Tibial nerve (tissue), 4 donors: ENCODE measurements at places on chromosomes 13 and 19. TPM values are rescaled to one million over a fixed set of nuclear protein-coding genes. Genes with fewer than 3 reads are reported as not detected.

Gene ZNF541
- under 0.01 TPM for total RNA-seq

- no peak for DNase-seq
Observed at GRCh38 chr19:23310729-23311211, 60.6 kb upstream of the ZNF724 start.

DNA sequence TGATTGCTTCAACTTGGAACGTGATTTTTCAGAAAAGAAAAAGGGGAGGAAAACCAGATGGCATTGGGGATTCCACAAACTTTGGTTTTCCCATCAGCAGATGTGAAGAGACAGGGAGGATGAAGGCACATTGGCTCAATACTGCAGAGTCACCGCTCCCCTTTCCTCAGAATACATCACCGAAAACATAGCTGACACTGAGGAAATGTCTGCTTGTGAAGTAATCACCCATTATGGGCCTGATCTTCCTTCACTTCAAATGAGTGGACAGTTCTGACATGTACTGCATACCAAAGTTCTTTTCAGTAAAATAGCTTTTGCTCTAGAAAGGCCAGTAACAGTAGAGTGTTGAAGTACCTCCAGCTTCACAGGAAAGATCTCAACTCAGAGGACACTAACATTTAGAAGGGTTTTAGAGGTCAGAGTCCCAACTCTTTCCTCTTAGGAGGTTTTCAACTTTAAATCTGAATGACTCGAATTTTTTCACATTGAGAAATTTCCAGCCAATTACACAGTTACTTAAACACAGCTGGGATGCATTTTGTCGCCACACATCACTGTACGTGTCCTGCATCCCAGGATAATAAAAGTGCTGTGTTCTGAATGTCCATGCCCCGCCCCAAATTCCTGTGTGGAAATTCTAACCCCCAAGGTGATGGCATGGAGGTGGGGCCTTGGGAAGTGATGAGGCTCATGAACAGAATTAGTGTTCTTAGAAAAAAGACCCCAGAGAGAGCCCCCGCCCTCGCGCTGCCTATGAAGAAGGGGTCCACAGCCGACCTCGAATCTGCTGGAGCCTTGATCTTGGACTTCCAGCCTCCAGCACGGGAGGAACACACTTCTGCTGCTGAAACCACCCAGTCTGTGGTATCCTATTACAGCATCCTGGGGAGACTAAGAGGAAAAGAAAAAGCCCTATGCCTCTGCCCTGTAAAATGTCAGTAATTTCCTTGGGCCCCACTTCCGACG is 77.7 kb downstream of the COL4A1 start:
- DNase-seq: no peak

GRCh38 chr19:10593820-10594637 is 6.9 kb upstream of the AP1M2 start:
- DNase-seq: peak; percentile 76

- no peak for DNase-seq
Observed at GRCh38 chr13:97459215-97459777, 25.3 kb downstream of the RAP2A start.

Gene PEX11G
- total RNA-seq: 8.6 TPM

GRCh38 chr19:7428651-7429113 is 60.2 kb downstream of the PEX11G start:
- no peak for DNase-seq

GRCh38 chr19:2150794-2151338 is 500 bp downstream of the AP3D1 start:
- DNase-seq: no peak

DNA sequence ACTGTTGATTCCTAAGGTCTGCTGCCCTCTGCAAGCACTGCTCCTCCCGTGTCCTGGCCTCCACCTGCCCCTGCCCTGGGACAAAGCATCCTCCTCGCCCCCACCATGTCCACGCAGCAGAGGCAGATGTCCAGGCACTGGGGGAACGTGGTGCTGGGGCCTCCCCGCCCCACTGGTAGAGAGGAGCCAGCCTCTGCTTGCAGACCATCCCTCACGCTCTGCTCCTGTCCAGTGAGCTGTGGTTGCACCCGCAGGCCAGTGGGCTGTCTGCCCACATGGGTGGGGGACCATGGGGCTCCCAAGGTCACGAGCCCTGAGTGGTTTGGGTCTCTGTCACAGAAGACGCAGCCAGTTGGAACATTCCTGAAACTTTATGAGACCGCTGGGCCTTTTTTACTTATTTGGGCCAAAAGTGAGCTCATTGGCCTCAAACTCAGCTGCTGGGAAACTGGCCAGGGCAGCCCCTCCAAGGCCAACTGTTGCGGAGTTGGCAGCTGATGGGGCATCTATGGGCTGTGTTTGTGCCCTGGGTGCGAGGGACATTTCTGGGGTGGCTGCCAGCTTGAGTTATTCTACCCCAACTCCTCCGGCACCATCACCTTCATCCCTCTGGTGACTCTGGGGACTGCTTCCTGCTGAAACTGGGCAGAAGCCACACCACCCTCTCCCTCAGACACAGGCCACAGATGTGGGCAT is 64.8 kb upstream of the F7 start:
- DNase-seq: no peak

Gene EFNA2
- not detected for total RNA-seq

Gene PALM
- 65.7 TPM for total RNA-seq

GRCh38 chr13:89897681-89898080 is 1449.8 kb upstream of the MIR17HG start:
- no peak for DNase-seq

GRCh38 chr19:15421721-15422260 is 3.0 kb upstream of the AKAP8L start:
- DNase-seq: no peak

- DNase-seq: no peak
Observed at GRCh38 chr13:107736731-107737130, 478.6 kb downstream of the LIG4 start.

DNA sequence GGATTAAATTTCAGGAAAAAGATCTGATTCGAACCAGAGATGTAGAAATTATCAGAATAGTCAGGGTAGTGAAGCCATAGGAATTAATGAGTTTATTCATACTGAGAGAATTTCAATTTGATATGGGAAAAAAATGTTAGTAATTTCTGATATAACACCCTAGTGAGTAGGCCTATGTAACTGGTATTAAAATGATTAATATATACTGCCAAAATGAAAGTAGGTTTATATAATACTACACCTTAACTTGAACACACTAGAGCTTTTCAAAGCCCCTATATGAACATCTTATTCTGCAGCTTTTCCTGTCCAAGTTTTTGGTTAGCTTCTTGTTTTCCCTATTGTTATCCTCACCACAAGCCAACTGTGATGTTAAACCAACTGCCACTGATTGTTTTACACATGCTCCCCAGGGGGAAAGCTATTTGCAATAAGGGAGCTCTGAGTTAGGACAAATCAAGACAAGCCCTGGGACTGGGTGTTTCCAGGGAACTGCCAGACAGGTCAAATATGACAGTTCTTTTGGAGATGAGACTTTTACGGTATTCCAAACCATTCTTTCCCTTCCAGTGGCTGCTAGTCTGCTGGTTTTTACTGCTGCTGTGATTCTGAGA is 45.3 kb downstream of the FNDC3A start:
- no peak for DNase-seq

Gene HSPB6
- 139 TPM for total RNA-seq

DNA sequence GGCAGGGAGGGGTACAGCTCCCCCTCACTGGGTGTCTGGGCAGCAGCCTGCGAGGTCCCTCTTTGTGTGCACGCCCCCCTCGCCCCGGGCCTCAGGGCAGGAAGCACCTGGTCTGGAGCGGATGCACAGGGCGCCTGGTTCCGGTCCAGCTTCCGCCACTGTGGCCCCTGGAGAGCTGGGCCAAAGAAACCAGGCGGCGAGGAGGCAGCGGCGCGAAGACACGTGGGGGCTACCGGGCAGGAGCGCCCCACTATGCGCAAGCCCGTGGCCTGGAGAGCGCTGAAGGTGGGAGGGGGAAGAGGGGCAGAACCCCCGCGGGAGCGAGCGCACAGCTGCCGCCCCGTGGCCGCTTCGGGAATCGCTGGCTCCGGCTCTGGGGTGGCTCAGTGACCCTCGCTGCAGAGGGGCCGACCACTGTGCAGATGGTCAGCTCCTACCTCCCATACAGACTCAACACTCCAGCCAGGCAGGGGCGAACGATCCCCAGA is 1.7 kb upstream of the LYL1 start:
- no peak for DNase-seq

DNA sequence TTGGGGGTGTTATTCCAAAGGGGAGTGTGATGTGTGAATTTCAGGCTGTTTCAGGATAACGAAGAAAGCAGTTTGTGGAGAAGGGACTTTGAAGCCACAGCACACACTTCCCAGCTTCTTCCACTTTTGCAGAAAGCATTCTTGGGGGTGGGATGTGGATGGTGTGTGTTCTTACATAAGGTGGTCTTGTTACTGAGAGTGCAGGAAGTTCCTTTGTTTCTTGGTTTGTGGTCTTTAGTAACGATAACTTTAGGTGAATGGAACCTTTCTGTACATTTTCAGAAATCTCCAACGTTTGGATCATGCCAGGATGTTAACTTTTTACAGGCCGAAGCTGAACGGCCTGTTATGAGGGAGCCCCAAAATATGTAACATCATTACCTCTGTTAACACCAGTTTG is 251.8 kb downstream of the KCNRG start:
- DNase-seq: no peak

DNA sequence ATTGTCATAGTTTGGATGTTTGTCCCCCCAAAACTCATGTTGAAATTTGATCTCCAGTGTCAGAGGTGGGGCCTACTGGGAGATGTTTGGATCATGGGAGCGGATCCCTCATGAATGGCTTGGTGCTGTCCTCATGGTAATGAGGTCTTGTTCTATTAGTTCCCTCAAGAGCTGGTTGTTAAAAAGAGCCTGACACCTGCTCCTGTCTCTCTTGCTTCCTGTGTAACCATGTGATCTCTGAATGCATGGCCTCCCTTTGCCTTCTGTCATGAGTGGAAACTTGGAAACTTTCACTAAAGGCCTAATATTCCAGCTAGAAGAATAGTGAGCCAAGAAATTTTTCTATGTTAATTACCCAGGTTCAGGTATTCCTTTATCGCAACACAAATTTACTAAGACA is 311.4 kb upstream of the ATXN8OS start:
- DNase-seq: no peak

Gene ZNF577
- total RNA-seq: 18.1 TPM

DNA sequence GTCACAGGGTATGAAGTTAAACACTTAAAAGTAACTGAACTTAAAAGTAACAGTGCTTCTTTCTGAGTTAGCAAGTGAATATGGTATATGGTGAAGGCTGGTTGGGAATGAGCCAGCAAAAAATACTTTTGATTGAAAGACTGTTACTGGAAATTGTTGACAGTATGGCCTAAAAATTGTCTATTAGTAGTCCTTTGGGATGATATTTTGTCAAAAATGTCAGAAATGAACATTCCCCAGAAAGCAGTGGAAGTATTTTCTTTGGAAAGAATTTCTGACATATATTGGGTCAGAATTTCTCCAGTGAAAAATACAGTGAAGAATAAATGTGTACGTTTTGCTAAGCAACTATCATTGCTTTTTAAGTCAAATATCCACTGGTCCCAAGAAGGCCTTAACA is 860.5 kb downstream of the PCDH9 start:
- DNase-seq: no peak

- no peak for DNase-seq
Observed at GRCh38 chr13:34294483-34295129, 476.7 kb downstream of the RFC3 start.

DNA sequence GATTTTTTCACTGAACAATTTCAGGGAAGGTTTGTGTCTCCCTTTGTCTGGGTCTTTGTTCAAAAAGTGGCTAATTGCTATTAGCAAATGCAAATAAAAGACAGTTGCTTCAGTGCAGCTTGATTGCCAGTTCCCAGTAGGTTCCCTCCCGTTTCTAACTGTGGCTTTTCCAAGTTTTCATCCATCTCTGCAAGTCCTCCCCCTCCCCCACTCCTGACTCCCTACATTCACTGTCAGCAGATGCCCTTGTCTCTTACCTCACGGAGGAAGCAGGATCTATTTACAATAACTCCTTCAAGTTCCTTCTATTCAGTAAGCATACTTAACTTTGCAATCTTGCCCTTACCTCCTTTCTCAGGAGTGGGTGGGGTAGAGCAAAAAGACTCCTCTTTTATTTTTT is 55.4 kb upstream of the SCEL start:
- no peak for DNase-seq

Gene CD79A
- not detected for total RNA-seq

Gene PROZ
- total RNA-seq: not detected

Gene RNF113B
- not detected for total RNA-seq

Gene PDX1
- not detected for total RNA-seq

- no peak for DNase-seq
Observed at GRCh38 chr19:1289686-1290025, 4.0 kb downstream of the EFNA2 start.

GRCh38 chr13:30376426-30377311 is 45.6 kb upstream of the UBE2L5 start:
- no peak for DNase-seq

GRCh38 chr19:45402298-45403061 is 2.4 kb downstream of the PPP1R13L start:
- no peak for DNase-seq

DNA sequence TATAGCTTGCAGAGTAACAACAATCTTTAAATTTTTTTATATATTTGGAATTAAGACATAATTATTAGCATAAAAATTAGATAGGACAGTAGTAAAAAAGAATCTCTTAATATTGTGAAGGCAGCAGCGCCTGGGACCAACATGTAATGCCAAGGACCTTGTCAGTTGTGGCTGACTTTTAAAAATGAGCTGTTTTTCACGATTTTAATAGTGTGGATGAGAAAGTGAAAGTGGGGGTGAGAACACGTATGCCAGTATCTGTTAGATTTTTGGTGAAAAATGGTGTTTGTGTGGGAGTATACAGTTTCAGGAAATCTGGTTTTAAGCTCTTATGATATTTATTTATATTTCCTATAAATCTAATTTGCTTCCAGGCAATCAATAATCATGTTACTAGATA is 125.2 kb downstream of the LMO7 start:
- no peak for DNase-seq

DNA sequence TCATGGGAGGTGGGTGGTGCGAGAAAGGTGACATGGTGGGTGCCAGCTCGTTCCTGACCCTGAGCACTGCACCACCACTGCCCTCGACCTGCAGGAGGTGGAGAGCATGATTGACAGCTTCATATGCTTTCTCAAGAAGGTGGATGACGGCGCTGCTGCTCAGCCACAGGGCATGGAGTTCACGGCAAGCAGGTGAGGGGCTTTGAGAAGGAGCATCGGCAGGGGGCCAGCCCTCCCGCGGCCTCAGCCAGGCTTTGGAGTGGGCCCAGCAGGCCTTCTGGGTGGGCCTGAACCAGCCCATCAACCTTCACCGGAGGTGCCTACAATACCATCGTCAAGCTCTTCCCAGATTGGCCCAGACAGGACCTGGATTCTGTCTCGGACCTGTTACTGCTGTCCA is 18.9 kb upstream of the ZNF14 start:
- no peak for DNase-seq

Gene EMC10
- 60.3 TPM for total RNA-seq

Gene CEACAM5
- not detected for total RNA-seq

DNA sequence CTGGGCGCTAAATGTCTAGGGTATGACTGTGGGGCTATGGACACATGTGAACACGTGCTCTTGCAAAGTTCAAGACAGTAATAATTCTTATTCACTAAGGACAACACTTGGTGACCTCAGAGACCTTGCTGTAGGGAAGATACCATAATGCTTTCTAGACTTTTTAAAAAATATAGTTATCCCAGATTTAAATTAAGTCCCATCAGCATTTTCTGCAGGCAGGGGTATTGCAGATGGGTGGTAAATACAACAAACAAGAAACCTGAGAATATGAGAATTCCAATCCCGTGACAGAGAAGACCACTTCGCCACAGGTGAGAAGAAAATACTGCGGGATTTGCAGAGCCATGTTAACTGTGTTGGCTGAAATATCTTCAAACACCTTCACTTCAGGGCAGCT is 65.2 kb downstream of the SLC15A1 start:
- no peak for DNase-seq
